ENCODE measurements at places on chromosomes 1 and 21. TPM values are rescaled to one million over a fixed set of nuclear protein-coding genes. Genes with fewer than 3 reads are reported as not detected.

The KPRP gene
- total RNA-seq: not detected

GRCh38 chr1:108893141-108893530 is 16.4 kb downstream of the GPSM2 start:
- no peak for DNase-seq

The A3GALT2 gene
- total RNA-seq: 0.71 TPM

DNA sequence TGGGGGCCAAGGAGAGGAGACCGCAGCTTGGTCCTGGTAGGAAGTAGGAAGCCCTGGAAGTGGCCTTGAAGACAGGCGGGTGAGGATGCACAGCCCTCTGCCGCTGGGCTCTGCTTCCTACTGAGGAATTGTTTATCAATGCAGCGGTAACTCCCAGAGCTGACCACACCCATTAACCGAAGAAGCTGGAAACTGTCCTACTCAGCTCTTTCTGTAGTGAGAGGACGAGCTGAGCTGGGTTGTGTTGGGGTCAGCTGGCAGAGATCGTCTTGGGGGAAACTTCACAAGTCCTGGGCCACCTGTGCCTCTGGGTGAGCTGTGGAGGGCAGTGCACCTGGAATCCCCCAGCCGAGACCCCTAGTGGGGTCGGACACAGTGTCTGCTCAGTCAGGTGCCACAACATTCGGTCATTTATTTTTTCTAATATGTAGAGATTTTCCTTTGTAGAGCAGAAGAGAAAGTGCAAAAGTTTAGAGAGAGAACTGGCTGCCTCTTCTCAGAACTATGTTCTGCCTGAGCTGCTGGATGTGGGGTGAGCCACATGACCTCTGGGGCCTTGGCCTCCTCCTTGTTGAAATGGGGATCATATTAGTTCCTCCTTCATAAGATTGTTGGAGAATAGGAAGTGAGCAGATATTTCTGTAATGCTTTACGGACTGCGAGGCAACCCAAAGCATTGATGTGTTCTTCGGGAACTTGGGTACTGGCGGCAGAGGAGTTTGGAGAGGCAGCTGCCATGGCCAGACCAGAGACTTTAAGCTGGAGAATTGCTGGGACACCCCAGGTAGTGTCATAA is 3.6 kb downstream of the NECAP2 start:
- no peak for DNase-seq

The FGR gene
- total RNA-seq: not detected

- DNase-seq: no peak
Measured at GRCh38 chr1:8590721-8591351, 226.6 kb downstream of the RERE start.

The SMCP gene
- total RNA-seq: not detected

DNA sequence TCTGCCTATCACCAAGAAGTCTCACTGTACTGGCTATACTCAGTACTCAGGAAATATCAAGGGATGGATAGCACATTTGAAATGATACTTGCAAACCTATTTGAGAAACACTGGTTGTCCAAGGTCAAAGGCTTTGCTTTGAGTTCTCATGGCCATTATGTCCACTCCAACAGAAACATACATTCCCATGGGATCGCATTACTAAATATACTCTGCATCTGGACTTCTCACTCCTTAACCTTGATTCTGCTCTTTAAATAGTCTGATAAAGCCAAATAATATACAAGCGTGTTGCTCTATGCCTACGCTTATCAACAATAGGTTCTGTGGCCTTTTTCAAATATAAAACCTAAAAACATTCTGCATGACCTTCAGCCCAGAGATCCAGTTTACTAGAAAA is 1054.8 kb downstream of the MRPL39 start:
- DNase-seq: no peak

GRCh38 chr1:161421456-161421855 is 53.8 kb upstream of the CFAP126 start:
- DNase-seq: no peak

The TMEM82 gene
- total RNA-seq: not detected

The MX1 gene
- 1.5 TPM for total RNA-seq

DNA sequence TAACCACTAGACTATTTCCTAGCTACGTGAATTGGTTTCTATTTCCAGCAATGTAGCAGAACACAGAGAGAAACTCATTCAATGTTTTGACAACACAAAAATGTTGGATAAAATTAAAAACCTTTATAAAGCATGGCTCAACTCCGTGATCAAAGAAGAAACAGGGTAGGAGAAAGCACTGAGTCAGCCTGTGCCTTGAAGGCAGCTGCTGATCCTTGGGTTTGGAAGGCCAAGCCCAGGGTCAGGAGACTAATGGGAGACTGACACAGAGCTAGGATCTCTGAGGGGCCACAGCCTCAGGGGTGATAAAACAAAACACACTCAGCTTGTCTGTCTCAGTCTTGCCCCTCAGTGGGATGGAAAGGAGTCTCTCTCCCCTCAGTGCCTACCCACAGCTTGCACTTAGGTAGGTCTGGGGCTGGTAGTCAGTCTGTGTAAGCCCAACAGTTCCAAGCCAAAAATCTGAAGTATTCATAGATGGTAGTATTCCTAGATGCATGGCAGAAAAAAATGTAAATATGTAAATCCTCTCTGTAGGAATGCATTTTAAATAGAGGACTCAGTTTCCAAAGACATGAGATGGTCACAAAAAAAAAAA is 53.3 kb downstream of the B3GALNT2 start:
- no peak for DNase-seq

- no peak for DNase-seq
Measured at GRCh38 chr1:174153085-174153824, 6.1 kb upstream of the RABGAP1L start.

- no peak for DNase-seq
Measured at GRCh38 chr1:171751221-171751620, 9.4 kb upstream of the VAMP4 start.

DNA sequence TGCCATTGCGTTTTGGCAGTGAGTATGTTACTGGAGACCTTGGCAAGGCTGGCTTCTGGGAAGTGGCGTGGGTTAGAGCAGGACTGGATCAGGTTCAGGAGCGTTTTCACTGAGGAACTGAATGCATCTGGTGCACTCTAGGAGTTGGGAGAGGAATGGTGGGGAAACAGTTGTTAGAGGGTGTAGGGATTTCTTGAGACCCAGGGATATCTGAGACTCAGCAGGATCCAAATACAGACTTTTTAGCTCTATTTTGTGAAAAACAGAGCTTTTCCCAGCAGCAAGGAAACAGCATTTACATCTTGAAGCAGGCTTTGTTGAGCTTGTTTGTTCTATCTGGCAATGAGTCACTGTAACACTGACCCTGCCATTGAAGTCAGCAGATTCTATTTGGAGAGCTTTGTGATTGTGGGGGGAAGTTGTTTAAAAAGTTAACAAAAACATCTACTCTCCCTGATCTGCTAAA is 56.9 kb upstream of the NRIP1 start:
- no peak for DNase-seq

- DNase-seq: no peak
Measured at GRCh38 chr1:233790662-233791371, 113.7 kb upstream of the SLC35F3 start.

The G0S2 gene
- total RNA-seq: 2.5 TPM

The CNR2 gene
- total RNA-seq: not detected

The GBP2 gene
- not detected for total RNA-seq

DNA sequence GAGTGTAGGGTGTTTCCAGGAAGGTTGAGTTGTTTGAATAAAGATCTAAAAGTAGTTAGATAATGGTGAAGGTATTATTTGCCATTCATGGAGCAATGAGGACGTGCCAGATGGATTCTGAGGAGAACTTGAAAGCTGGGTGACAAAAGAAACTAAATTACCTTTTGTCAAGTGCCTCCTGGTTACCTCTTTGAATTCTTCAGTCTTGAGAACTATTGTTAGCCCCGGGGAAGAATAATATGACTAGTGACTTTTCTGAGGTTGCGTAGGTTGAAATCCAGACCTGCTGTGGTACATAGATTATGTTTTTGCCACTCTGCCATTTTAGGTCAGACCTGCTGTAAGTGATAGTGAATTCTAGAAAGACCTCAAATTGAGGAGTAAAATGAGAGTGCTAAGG is 11.5 kb downstream of the LAMC1 start:
- DNase-seq: no peak

DNA sequence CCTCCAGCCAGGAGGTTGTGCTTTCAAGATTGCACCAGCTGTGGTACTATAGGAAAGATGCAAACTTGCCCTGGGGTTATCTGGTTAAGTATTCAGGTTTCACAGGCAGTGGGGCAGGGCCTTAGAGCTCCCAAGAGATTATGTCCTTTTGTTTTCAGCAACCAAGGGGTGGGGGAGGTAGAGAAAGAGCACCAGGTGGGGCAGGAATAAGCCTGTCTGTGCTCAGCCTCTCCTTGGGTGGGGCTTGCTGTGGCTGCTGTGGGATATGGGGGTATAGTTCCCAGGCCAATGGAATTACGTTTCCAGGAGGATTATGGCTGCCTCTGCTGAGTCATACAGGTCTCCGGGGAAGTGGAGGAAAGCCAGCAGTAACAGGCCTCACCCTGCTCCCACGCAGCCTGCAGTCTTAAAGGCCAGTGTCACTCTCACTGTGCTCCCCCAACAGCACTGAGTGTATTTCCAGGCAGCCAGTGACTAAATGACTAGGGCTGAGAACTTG is 508.6 kb downstream of the RWDD3 start:
- DNase-seq: peak; percentile 25

DNA sequence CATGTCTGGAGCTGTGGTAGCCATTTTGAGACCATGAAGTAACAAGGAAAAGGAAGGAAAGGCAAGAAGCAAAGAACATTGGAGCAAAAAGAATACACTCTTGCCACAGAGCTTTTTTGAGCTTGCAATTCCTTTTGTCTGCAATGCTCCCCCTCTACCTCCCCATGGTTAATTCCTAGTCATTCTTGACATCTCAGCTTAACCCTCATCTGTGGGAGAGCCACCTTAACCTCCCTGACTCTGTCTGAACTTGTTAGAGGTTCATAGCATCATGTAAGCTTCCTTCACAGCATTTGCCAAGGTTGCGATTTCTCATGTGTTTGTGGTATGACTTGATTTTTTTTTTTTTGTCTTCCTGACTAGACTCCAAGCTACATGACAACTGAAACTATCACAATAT is 564.1 kb upstream of the PLXNA2 start:
- DNase-seq: no peak

- no peak for DNase-seq
Measured at GRCh38 chr1:210755991-210756659, 377.8 kb downstream of the KCNH1 start.

The CMPK1 gene
- total RNA-seq: 60.4 TPM

The TMPRSS2 gene
- total RNA-seq: not detected

The GPR3 gene
- total RNA-seq: 1.5 TPM

GRCh38 chr1:6177681-6178380 is 2.3 kb downstream of the CHD5 start:
- no peak for DNase-seq

DNA sequence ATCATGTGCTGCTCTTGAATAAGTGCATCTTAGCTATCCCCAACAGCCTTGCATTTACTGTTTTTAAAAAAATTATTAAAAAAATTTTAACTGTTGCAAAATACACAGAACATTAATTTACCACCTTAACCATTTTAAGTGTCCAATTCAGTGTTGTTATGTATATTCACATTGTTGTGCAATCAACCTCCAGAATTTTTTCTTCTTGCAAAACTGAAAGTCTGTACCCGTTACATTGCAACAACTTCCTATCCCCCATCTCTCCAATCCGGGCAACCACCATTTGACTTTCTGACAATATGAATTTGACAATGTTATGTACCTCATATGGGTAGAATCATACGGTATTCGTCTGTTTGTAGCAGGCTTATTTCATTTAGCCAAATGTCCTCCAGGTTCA is 83.1 kb downstream of the FMN2 start:
- no peak for DNase-seq

The PROK1 gene
- not detected for total RNA-seq

The SLC9C2 gene
- total RNA-seq: 0.98 TPM

DNA sequence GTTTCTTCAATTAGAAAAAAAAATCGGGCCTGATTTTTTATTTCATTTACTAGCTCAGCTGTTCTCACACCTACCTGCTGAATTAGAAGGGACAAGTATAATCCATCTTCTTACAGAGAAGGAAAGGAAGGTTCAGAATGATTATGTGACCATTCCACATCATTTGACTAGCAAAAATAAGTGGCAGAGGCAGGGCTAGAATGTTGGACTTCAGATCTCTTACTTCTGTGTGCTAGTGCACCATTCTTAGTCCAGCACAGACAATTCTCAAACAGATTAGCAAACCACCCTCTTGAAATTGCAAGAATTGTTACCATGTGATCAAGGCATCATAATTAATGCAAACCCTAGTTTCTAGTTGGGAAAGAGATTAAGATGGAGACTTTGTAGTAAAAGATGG is 32.7 kb downstream of the CTH start:
- DNase-seq: no peak

DNA sequence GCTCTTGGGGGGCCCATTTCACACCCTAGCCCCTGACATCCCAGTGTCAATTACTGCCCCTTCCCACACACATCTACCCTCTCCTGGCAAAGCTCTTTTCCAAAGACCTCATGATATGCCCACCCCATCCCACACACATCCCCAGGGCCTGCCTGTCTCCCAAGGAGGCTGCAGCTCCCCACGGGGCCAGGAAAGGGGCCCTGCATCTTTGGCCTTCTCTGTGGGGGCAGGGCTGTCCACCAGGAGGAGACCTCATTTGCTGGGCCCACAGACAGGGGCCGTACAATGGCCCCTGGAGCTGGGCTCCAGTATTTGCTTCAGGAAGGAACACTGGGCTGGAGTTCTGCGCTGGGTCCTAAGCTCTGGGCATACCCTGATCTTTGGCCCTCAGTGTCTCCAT is 65.6 kb upstream of the RUNX3 start:
- peak; percentile 0 for DNase-seq

The HSD11B1 gene
- total RNA-seq: not detected

The GBP7 gene
- not detected for total RNA-seq

DNA sequence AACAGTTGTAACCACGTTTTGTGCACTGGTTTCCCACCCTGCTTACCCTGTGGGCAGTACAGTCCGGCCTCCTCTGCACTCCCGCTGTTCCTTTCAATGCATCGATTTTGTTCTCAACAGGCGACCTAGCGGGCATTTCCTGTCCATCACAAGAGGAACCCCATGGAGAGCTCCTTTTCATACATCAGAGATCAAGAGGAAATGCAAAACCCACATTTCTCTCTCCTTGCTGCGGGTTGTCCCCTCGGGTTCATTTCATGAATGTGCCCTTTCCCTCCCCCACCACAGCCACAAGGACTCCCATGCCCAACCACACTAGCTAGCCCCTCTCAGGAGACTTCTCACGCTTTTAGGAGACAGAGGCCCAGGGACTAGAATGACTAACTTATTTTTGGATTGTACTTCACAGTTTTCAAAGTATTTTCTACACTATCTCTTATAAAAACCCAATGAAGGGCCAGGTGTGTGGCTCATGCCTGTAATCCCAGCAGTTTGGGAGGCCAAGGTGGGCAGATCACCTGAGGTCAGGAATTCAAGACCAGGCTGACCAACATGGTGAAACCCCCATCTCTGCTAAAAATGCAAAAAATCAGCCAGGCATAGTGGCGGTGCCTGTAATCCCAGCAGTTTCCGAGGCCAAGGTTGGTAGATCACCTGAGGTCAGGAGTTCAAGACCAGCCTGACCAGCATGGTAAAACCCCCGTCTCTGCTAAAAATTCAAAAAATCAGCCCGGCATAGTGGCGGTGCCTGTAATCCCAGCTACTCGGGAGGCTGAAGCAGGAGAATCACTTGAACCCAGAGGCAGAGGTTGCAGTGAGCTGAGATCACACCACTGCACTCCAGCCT is 18.4 kb downstream of the ATP1A4 start:
- no peak for DNase-seq

The CFHR3 gene
- not detected for total RNA-seq

The SPRR2B gene
- total RNA-seq: not detected

GRCh38 chr1:183209533-183210158 is 23.6 kb downstream of the LAMC2 start:
- DNase-seq: no peak

The PGM1 gene
- 3.6 TPM for total RNA-seq

The LIN28A gene
- total RNA-seq: 97.3 TPM

- DNase-seq: no peak
Measured at GRCh38 chr1:9670085-9670484, 18.6 kb downstream of the PIK3CD start.

Measured in glutamatergic neuron (in vitro differentiated cells).